ENCODE measurements at places on chromosomes 6 and 20.

GRCh38 chr20:20970841-20971240, 135.3 kb downstream of the LINC00237 start:
- DNase-seq: peak; percentile 58

DNA sequence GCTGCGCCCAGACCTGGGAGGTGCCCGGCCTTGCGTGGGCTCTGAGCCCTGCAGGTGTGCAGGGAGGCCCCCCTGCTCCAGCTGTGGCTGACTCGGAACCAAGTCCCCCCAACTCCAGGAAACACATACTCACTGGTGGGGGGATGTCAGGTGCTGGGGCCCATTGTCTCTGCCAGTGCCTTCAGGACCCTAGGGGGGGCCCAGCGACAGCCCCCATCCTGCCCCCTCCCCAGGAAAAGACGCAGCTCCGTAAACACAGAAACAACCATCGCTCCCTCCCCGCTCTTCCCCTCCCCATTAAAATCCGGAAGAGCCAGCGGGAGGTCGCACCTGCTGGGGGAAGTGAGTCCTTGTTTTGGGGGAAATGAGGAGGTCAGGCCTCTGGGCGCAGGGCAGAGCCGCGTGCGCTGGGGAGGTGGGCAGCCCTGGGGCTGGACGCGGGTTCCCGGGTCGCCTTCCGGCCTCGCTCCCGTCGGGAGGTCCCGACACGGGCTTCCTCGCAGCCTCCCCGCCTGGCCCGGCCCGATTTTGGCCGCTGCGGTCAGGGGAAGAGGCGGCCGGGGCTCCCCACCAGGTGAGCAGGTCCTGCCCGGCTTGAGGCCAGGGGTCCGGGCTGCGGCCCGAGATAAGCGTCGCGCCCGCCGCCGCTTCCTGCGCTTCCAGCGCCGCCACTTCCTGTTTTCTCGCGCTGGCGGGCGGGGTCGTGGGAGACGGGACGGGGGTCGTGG, 6.2 kb downstream of the C20orf204 start:
- DNase-seq: no peak

DNA sequence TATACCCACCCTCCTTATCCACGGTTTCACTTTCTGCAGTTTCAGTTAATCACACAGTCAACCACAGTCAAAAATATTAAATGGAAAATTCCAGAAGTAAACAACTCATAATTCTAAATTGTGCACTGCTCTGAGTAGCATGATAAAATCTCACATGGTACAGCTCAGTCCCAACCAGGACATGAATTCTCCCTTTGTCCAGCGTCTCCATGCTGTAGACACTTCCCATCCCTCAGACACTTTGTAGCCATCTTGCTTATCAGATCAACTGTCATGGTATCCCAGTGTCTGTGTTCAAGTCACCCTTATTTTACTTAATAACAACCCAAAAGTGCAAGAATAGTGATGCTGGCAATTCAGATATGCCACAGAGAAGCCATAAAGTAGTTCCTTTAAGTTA, 94.7 kb downstream of the PDE10A start:
- no peak for DNase-seq

DNA sequence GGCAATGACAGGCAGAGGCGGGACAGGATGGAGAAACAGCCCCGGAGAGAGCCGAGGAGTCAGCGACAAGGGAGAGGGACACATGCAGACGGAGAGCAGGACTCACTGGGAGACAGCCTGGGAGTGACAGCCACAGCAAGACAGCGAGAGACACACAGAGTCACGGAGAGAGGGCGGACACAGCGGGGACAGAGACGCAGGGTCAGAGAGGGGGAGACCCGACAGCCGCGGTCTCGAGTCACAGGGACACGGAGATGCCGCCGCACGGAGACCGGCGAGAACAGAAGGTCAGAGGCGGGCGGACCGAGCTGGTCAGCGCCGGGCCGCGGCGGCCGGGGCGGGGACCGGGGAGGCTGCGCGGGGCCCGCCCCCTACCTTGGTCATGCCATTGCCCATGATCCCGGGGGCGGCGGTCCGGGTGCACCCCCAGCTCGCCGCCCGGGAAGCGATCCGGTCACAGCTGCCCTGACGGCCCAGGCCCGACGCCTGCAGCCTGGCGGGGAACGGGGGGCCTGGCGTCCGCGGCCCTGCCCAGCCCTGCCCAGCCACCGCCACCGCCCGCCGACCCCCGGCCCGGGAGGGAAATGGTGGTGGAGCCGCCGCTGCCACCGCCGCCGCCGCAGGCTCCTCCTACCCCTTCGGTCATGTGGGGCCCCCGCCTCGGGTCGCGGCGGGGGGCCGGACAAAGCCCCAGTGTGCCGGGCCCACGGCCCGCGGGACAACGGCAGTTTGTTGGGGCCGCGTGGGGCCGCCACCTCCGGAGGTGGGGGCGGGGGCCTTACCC, at the start of the genes DUSP15 and TTLL9:
TSS of gene DUSP15 (minus strand) at position 586 of the 784 bp plus-strand sequence. CDS start at position 396, 190 bp downstream.
TSS of gene TTLL9 (plus strand) at position 693 of the 784 bp plus-strand sequence. CDS start 493 bp downstream, outside the sequence.
- peak; percentile 39 for DNase-seq

DNA sequence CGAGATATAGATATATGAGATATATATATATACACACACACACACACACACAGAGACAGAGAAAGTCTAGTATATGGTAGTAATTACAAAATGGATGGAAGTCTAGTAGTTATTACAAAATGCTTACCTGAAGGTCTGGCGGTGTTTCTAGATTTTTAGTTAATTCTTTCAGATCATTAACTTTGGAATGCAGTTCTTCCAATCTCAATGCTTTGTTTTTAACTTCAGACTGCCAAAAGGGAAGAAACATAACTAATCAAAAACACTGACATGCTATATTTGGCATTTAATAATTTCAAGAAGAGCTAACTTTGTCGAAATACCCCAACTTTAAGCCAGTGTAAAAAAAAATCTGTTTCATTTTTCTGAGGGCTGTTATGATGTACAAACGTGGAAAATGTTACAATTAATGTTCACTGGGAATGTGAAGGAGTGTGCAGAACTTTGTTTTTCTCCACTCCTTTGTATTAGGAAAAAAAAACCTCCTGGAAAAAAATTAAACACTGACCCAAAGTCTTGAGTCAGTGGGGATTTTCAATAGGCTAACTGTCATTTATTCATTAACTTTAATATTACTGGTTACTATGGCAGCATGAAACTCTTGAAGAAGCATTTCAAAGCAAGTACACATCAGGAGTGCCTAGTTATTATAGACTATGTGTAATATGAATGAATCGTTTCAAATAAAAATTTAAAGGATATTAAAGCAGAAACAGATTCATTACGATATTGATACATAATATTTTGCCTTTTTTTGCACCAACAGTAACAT, 232.9 kb downstream of the SYNE1 start:
- no peak for DNase-seq

DNA sequence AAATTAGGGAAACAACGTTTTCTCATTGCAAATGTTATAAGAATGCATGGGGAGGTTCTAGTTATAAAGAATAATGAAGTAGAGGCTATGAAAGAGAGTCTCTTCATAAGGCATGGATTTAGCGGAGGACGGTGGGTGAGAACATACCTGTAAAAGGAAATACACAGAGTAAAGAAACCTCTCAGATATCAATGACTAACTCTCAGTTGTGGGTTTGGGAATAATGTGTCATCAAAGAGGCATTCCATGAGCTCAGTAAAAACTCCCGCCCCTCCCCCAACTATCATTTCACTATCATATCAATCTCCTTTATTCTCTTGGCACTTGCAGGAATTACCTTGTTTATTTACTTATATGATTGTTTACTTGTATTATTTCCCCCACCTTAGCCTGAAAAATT, 695.4 kb downstream of the PTPRT start:
- no peak for DNase-seq

DNA sequence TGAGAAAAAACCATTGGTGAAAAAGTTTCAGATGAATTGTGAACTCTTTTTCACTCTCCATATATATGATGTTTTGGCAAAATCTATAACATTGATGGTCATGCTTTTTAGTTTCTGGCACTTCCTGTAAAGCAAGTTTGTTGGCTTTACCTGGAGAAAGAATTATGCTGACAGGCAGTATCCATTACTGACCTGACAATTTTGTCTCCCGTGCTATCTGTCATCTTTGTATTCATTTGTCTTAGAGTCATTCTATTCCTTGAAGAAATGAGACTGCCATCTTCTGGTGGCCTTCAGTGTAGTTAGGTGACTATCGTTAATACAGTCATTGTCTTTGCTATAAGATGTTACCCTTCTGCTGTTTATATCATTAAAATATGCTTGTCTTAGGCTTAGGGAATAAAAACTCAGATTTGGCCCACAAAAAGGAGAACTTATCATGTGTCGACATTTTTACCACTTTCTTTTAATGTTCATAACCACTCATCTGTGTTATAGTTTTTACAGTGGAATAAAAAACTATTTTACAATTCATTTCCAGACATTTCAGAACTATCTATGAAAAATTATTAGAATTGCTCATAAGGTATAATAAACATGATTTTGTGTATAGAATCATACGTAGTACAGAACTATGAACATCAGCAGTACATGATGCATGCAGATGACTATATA, 707.0 kb downstream of the EPM2A start:
- peak; percentile 86 for DNase-seq

DNA sequence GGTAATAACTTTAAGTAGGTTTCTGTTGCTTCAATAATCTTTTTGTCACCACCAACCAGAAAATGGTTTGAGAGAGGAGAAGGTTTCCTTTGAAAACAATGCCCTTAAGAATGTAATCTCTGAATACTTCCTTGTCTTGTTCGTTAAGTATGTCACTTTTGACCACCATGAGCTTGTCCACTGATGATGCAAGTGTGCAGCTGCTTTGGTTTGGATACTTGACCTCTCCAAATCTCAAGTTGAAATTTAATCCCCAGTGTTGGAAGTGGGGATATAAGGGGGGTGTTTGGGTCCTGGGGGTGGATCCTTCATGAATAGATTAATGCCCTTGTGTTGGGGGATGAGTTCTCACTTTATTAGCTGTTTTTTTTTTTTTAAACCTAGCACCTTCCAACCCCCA, 985.4 kb downstream of the EPHA7 start:
- peak; percentile 4 for DNase-seq

DNA sequence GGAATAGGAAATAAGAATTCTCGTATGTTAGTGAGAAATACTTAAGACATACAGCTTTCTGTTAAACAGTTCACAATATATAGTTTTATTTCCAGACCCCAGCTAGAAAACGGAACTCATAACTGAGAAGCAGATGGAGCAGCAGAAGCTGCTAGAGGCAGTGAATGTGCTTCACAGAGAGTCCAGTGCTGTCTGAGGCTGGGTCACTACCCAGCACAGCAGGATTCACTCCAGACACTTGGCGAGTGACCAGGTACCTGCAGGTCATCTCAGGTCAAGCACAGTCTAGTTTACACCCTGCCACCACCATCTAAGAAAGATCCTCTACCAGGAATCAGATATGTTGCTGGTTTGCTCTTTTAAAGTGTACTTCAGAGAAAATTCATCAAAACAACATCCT, 243.1 kb upstream of the RAB32 start:
- no peak for DNase-seq

- DNase-seq: no peak
Observed at GRCh38 chr20:50392138-50392866, 117.9 kb upstream of the PTPN1 start.

DNA sequence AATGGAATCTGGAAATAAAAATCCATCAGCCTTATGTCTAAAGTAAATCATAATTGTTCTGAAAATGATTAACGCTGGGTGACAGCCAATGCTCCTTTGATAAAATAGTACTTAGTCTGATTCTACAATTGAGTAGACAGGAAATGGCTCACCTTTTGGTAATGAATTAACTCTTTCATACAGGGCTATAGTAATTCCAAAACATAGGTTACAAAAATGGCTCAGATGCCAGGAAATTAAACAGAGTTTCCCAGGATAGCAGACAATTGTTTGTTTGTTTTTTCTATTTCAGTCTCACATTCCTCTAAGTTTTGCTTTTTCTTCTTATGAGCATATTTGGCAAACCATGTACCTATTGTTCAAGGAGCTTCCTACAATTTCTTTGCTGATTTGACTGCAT, 257.2 kb upstream of the EPHA7 start:
- no peak for DNase-seq

GRCh38 chr6:20497216-20498040, 36.8 kb upstream of the CDKAL1 start:
- DNase-seq: peak; percentile 7

DNA sequence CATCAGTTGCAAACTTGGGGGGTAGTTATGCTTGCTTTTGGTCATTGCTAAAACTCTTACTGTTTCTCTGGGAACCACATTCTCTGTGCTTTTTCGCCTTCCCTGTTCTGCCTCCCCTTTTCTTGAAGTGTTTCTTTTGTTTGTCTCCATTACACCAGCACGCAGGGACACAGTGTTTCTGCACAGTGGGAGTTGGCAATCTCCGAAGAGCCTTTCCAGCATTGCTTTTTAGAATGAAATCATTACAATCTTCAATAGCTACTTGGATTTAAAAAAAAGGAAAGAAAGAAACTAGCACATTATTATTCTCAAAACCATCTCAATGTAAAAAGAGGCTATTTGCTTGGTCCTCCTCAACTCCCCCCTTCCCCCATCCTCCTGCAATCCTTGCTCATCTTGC, 536.7 kb upstream of the MMS22L start:
- DNase-seq: no peak

DNA sequence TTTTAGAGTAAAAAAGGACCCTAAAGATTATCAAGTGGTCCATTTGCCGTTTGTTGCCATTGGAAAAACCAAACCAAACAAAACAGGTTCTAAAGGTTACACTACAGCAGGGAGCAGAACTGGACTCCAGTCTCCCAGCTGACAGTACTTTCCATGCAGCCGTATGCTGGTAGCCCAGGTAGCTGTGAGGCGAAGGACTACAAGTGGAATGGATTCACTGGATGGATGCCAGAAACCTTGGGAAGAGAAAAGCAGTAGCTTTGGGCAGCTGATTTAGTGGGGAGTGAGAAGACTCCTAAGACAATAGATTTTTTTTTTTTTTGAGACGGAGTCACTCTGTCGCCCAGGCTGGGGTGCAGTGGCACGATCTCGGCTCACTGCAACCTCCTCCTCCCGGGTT, 88.3 kb downstream of the SASH1 start:
- DNase-seq: no peak

GRCh38 chr6:33907227-33907626, 103.4 kb upstream of the MLN start:
- DNase-seq: no peak

DNA sequence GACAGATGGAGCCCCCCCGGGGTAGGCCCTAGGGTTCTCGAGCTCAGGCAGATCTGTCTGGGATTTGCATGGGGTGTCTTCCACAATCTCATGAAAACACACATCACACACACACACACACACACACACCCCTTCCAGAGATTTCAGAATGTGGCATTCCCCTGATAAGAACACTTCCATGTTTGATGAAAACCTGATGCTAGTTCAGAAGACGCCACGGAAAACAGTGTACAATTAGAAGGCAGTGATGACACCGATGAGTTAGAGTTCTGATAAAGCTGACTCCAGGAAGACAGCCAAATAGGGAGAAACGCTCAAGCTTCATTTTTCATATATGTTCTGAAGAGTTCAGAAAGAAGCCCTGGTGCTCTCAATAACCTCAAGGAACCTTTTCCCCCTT, 438.7 kb upstream of the JARID2 start:
- no peak for DNase-seq

GRCh38 chr6:80767808-80768207, 661.3 kb downstream of the BCKDHB start:
- no peak for DNase-seq

DNA sequence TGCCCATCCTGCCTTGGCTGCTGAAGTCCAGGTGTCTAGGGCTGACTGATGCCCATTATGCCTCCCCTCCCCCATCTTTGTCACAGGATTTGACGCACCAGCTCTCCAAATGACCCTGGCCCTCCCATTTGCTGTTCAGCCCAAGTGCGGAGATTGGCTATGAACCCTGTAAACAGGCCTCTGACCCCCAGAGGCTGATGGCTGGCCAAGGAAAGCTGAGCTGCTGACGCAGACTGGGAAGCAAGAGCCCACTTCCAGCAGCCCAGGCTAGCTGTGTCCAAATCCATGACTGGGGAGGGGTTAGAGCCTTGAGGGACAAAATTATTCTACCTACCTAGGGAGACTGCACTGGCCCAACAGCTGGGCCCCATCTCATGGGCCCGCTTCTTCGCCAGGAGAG, 797 bp upstream of the GNRH2 start:
- DNase-seq: no peak

All from NCI-H524 (cell line).